ENCODE measurements at places on chromosomes 13 and 19.

DNA sequence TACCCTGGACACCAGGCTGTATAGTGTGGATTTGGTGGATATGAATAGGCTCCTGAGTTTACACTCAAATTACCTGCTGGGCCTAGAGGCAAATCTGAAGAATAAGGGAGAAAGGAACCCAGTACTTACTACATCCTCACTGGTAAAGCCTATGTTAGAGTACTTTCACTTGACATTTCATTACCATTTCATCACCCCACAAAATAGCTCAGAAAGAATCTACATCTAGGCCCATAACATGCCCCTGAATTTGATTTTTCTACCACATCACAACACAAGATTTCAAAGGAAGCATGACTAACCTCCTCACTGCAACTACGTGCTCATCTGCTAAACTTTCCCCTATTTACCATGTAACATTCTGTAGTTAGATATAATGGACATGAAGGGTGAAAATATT is 43.3 kb downstream of the VWA8 start:
- DNase-seq: no peak

GRCh38 chr13:103568314-103568713 is 502.1 kb upstream of the SLC10A2 start:
- DNase-seq: no peak

- no peak for DNase-seq
Observed at GRCh38 chr13:22862478-22862877, 318.3 kb upstream of the SGCG start.

DNA sequence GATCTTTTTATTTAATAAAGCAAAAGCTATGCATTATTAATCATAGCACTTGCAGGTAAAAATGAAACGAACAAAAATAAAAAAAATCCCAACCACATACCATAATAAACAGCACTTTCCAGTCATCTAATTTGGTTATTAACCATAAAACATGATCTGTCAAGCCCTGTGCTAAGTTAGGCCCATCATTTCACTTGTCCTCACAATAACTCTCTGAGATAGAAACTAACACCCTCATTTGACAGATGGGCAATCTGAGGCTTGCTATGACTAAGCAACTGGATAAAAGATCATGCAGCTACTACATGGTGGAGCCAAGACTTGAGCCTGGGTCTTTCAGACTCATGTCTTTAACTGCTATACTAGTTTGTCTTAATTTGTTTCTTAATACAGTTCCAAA is 21.8 kb downstream of the PROSER1 start:
- no peak for DNase-seq

DNA sequence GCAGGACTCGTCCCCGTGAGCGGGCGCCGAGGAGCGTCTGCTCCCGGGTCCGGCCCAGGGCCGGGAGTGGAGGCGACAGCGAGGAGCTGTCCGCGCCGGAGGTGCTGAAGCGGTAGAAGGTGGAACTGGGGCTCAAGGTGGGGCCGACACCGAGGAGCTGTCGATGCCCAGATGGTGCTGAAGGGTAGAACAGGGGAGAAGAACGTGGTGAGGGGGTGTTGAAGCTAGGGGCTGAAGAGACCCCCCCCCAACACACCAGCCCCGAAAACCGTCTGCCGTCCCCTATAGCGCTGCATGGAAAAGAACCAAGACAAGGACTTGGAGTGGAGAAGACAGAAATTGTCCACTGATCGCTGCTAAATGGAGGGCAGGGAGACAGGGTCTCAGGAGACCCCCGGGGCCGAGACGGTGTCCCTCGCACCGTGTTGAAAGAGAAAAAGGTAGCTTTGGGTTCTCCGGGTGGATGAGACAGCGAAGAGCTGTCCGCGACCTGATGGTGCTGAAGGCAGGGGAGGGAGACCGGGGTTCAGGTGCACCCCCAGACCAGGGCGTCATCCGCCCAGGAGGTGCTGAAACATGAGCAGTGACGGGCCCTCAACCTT is 7.1 kb upstream of the PDE4C start:
- no peak for DNase-seq

DNA sequence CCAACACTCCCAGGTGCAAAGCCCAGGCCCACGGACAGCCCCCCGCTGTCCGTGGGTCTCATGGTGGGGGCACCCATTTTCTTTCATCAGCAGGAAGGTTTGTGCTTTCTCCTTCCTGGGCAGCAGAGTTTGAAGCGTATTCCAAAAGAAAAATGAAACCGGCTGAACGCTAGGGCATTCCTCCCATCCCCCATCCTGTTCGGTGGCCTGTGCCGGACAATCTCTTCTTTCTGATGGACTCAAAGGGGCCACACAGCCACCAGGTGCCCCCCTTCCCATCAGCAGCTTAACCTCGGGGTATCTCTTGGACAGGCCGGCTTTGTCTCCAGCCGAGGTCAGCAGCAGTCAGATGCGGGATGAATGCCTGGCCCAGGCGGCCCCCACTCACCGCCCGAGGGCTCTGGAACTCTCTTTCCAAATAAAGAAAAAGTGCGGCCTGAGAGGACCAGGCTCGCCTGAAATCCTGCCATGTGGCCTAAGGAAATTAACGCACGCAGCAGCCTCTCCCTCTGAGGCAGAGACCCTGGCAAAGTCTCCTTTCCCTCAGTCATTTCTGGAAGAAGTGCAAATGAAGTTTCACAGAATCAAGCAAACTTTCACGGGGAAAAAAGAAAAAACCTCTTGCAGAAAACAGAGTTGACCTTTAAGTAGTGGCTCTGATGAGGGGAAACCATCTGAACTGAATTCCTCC is 67.8 kb downstream of the RASA3 start:
- no peak for DNase-seq

DNA sequence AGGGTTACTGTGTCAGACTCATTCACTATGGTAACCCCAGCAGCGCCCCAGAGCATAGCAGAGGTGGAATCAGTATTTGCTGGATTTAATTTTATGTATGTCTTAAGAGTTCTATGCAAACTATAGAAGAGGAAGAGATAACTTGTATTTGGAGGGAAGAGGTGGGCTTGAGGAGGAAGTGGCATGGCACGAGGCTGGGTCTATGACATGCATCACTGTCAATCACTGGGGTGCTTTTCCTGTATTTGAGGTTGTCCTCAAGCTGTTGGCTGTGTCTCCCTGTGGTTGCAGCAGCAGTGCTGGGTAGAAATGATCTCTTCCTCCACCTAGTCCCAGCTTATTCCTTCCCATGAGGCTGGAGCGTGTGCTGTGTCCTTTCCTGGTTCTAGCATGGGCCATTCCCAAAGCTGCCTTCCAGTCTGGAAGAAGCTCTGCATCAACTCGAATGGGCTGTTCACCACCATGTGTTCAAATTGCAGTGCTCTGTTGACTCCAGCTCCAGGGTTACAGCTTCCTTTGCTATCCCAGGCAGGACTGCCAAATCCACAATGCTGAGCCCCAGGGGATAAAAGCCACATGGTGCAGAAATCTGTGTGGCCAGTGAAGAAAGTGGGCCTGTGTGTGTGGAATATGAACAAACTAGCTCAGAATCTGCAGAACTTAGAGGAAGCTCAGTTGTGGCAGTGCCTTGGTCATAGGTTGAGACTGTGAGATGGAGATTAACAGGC is 73.1 kb upstream of the MTIF3 start:
- DNase-seq: no peak

Measured in stimulated activated CD4-positive, alpha-beta T cell treated with anti-CD3 and anti-CD28 coated beads, TNF-alpha, amount 100 ng/mL, for 24 hours (primary cell).